ENCODE measurements at places on chromosomes 5 and 9.

DNA sequence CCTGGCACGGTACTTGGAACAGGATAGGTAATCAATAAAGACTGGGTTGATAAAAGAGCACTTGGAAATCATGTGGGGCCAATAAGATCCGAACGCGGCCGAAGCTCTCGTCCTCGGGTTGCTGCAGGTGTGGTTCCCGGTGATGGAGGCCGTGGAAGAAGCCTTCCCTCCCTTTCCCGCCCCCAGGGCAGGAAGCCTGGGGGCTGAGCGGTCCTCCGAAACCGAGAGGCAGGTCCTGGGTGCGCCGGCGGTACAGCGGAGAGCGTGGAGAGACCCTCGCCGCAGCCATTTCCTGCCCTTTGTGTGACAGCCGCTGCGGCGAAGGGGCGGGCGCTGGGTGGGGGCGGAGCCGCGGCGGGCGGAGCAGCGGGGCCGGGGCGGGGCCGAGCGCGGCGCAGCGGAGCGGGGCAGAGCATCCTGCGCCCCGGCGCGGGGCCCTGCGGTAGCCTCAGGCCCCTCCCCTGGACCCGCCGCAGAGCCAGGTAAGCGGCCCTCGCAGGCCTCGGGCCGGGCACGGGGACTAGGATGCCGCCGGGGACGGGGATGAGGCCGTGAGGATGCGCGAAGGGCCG, at the start of gene CYFIP2:
CYFIP2 (plus strand) TSS at position 410 of the 572 bp plus-strand sequence. CDS start 19,239 bp downstream, outside the sequence.
- DNase-seq, result peak; percentile 60

GRCh38 chr5:170278611-170279458, 18.7 kb downstream of the LCP2 start:
- no peak for DNase-seq

GRCh38 chr5:5609935-5610334, 187.5 kb downstream of the ICE1 start:
- DNase-seq, result no peak

DNA sequence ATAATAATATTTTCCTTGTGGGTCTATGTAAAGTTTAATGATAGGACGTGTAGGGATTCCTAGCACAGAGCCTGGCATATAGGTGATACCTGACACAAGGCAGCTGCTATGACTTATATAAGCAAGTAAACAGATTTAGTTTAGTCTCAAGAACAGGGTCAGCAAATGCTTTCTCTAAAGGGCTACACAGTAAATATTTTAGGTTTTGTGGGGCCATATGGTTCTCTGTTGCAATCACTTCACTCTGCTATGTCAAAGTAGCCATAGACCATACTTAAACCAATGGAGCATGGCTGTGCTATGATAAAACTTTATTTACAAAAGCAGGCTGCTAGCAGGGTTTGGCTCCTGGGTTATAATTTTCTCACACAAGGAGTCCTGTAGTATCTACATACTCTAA, 204.8 kb upstream of the KLF4 start:
- DNase-seq, result no peak

- no peak for DNase-seq
These were observed 107.1 kb downstream of the PALM2AKAP2 start for GRCh38 chr9:109887079-109887478.

GRCh38 chr9:105459336-105459735, 11.5 kb downstream of the FSD1L start:
- no peak for DNase-seq

GRCh38 chr5:144467792-144468191, 297.1 kb downstream of the KCTD16 start:
- peak; percentile 14 for DNase-seq

- DNase-seq, result no peak
These were observed 174.3 kb downstream of the TRPM3 start for GRCh38 chr9:70947086-70947485.

DNA sequence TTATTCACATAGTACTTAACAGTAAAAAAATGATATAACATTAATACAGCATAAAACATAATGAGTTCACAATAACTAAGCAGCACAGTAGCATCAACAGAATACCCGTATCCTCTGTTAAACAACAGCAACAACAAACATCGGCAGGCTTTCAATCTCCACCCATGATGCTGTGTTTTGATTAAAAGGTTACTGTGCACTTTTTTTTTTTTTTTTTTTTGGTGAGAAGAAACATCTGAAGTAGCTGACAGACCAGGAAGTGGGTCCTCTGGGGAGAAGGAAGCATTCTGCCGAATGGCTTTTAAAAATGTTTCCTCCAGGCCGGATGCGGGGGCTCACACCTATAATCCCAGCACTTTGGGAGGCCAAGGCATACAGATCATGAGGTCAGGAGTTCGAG, 282.3 kb downstream of the EPB41L4A start:
- DNase-seq, result no peak

GRCh38 chr5:151917904-151918303, 6.7 kb downstream of the GLRA1 start:
- no peak for DNase-seq

DNA sequence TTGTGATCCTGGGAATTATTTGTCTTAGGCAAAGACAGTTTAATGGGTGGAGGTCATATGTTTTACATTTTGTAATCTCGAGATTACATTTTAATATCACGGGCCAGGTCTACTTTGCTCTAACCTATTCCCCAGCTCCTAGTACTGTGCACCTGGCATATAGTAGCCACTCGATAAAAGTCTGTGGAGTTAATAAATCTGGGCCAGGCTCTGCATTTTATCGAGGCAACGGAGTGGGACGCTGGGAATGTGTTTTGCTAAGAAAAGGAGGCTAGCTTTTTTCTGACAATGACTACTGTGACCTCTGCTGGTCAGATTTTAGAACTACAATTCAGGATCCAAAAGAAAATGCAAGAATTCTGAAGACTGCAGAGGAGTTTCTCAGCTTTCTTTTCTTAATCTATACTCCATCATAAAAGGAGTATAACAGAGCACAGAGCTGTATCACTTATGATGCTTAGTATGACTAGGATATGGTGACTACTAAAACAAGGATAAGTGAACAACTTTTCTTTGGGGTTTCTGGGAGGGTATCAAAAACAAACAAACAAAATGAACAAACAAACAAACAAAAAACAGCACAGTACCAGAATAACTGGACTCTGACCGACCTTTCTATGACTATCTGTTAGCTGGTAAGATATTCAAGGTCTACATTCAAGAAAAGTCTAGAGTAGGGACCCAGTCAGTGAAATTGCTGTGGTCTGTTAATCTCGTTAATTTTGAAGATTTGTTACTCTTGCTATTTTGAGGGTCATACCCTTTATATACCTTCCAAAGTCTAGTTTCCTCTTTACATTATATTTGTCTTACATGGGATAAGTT, 46.1 kb upstream of the CER1 start:
- no peak for DNase-seq

DNA sequence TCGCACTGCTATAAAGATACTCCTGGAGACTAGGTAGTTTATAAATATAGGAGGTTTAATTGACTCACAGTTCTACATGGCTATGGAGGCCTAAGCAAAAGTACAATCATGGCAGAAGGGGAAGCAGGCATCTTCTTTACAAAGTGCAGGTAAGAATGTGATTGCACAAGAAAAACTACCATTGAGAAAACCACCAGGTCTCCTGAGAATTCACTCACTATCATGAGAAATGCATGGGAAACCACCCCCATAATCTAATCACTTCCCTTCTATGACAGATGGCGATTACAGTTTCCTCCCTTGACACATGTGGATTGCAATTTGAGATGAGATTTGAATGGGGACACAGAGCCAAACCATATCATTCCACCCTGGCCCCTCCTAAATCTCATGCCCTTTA, 121.2 kb upstream of the ST8SIA4 start:
- no peak for DNase-seq

DNA sequence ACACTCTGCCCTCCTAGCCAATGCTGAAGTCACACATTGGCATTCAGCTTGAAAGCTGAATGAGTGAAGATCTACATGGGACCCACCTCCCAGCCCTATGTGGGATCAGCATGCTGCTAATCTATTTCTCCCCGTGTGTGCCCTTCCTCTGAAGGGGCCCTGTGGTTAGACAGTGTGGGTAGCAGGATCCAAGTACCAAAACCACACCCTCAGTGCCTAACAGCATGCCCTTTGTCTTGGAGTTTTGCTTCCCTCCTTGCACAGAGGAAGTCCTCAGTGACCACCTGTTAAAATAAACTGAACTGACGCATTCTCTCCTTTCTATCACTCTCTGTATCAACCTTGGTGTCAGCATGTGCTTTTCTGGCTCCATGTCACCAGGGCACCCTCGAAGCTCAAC, 25.0 kb downstream of the SH3TC2 start:
- DNase-seq, result no peak

DNA sequence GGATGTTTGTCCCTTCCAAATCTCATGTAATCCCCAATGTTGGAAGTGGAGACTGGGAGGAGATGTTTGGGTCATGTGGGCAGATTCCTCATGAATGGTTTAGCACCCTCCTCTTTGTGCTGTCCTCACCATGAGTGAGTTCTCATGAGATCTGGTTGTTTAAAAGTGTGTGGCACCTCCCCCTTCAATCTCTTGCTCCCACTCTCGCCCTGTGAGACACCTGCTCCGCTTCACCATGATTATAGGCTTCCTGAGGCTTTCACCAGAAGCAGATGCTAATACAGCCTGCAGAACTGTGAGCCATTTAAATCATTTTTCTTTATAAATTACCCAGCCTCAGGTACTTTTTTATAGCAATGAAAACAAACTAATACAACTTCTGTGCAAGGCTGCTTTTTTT, 127.3 kb upstream of the CCDC152 start:
- no peak for DNase-seq

DNA sequence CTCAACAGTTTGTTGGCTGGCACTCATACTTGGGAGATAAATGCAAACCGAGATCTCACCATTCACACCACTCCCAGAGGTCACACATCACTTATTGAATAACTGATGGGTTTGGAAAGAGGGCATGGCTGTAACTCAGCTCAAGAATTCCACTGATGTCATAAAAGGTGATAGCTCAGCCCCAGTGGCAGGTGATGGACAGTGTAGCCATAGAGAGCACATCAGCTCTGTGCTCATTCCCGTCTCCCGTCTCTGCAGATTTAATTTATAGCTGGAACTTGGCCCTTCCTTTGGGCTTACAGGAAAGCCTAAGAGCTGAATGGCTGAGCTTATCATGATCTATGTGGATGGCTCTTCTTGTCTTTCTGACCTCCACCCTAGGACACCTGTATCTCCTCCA, 59.8 kb downstream of the INSYN2B start:
- no peak for DNase-seq

GRCh38 chr5:17413691-17414090, 84.3 kb upstream of the TAF11L2 start:
- DNase-seq, result no peak

DNA sequence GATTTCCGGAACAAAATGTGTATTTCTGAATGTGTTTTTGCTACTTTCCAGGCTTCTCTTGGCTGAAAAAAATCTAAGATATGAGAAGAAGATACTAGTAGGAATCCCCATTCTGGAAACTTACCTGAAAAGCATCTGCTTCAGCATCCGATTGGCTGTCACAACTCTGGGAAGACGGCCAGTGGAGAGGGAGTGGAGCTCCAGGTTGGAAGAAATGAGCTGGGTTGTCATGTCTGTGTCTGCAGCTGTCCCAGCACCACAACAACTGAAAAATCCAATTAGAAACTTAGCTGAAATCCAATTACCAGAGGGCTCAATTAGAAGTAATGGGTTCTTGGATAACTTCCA, 3.0 kb downstream of the PSMB7 start:
- DNase-seq, result no peak

- DNase-seq, result no peak
These were observed 53.9 kb upstream of the EFNA5 start for GRCh38 chr5:107724642-107725041.

GRCh38 chr9:128259156-128259555, 16.7 kb downstream of the GOLGA2 start:
- DNase-seq, result no peak

GRCh38 chr5:81639556-81639955, 111.3 kb downstream of the SSBP2 start:
- no peak for DNase-seq

- DNase-seq, result no peak
These were observed 105.6 kb downstream of the ADAMTSL1 start for GRCh38 chr9:18579536-18579935.

GRCh38 chr9:123138163-123138562, 104.7 kb downstream of the GPR21 start:
- DNase-seq, result no peak

DNA sequence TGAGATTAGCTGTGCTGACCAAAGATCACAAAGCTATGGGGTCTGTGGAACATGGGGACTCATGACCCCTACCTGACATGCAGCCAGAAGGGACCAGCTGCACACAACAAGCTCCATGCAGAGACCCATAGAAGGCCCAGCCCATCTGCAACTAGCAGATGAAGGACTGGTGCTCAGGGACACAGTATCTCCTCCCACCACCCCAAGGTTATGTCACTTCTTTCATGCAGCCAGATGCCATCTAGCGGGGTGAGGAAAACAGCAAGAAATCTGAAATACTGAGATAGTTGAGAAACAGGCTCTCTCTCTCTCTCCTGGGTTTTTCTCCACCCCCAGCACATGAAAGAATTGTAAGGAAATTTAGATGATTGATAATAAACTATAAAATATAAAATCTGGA, 161.3 kb upstream of the DAPK1 start:
- no peak for DNase-seq

DNA sequence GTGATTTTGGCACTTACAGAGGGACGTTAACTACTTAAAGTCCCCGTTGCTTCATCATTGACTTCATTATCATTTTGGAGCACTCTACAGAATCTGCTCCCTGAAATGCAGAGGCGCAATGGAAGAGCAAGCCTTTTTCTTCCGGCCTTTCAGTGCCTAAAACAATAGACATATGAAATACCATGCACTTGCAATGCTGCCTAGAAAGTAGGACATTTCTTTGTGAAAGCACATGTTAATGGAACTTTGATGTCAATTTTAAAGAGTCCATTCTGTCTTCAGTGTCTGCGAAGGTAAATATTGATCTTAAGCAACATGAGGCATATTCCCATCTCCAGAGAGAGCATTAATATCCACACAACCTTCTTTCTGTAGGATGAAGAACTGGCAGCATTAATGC, 36.3 kb downstream of the ITGA2 start:
- DNase-seq, result no peak

- DNase-seq, result no peak
These were observed 6.4 kb downstream of the TLX3 start for GRCh38 chr5:171315386-171315891.

DNA sequence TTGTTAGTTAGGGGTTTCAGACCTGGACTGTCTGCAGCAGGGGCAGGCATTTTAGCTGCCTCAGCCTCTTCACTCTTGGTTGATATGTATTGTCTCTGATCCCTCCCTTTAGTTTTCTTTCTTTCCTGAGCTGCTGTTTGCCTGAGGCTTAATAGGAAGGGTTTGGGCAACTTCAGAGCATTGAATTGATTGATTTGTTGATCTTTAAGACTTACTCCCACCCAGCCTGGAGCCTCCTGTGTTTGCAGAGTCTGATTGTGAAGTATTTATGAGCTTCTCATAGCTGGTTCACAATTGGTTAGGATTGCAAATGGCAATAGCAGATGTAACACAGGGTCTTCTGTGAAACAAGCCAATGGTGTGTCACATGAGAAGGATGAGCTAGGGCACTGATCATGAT, 671.8 kb upstream of the SEMA6A start:
- DNase-seq, result no peak

- no peak for DNase-seq
These were observed 12.1 kb upstream of the PSD2 start for GRCh38 chr5:139783436-139783965.

- no peak for DNase-seq
These were observed 311.3 kb upstream of the GRIN3A start for GRCh38 chr9:102049586-102050246.

- DNase-seq, result no peak
These were observed 116.4 kb downstream of the TTLL11 start for GRCh38 chr9:121976751-121977150.

- DNase-seq, result no peak
These were observed 623.3 kb downstream of the HINT1 start for GRCh38 chr5:130541617-130542221.

Measured in NCI-H2029 (cell line).